ENCODE measurements at places on chromosomes 4 and X.

DNA sequence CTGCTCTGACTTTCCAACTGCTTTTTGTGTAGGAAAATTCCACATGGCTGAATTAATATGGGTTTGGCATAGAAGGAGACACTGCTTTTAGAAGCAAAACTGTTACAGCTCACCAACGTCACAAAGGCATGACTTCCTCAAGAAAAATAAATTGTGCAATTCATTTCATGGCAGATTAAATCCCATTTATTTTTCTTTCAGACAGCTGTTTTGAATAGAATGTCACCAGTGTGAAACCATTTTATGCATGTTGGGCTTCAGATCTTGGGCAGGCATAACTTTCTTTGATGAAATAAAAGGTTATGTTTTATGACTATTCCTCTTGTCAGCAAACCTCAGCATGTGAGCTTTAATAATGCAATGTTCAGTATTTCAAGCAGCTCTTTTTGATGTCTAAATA is 542.8 kb downstream of the GALNTL6 start:
- DNase-seq: no peak

GRCh38 chr4:106011387-106011786 is 116.1 kb downstream of the NPNT start:
- no peak for DNase-seq

GRCh38 chrX:66051980-66052379 is 12.1 kb upstream of the VSIG4 start:
- no peak for DNase-seq

GRCh38 chr4:150381036-150381435 is 200.9 kb upstream of the MAB21L2 start:
- DNase-seq: no peak

DNA sequence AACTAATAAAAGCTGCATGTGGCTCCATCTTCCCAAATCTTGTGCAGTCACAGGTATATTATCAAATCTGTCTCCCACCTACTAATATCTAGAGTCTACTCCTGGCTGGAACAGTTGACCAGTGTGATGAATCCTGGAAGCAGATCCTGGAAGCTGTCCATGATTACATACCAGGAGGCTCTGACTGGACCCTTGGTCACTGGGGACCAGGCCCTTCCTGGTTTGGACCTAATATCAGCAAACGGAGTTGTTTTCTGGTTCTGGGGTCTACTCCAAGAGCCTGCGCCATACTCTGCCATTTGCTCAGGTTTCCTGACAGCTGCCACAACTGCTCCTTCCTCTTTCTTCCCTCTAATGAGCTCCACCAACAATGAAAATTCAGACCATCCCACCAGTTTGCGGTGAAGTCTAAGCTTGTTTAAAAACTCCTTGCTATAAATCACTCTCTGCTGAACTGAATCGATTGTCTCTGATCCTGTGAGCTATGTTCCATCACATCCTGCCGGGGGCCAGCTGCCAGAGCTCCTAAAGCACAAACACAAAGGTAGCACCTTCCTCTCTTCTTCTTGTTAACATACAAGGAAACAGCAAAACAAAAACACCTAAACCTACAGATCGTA is 114.2 kb downstream of the PALLD start:
- DNase-seq: no peak

GRCh38 chr4:169823685-169824084 is 65.9 kb upstream of the HPF1 start:
- no peak for DNase-seq

GRCh38 chrX:19739683-19740082 is 147.7 kb downstream of the SH3KBP1 start:
- peak; percentile 0 for DNase-seq

DNA sequence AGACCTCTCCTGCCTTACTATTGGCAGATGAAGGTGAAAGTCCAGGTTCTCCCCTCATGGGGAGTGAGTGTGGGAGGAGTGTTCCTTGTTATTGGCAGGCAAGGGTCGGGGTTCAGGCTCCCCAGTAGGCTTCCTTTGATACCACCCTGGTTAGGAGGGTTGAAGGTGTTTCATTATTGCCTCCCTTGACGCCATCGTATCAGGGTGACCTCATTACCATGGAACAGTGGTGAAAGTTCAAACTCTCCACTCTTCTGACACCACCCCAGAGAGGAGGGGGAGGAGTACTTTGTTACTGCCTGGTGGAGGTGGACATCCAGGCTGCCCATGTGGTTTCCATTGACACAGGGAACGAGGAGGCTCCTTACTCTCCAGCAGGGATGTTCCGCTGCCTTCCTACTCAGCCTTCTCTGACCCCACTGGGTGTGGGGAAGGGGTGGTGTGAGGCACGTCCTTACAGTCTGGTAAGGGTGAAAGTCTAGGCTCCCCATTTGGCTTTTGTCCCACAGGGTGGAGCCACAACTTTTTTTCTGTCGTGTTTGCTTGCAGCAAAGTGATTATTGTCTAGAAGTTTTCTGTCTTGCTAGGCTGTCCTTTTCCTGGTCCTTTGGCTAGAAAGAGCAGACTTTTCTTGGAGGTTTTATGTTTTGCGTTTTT is 37.2 kb upstream of the USP9X start:
- DNase-seq: no peak

GRCh38 chrX:7606039-7606652 is 236.8 kb upstream of the VCX start:
- no peak for DNase-seq
